ENCODE measurements at places on chromosomes 5 and 9. TPM values are rescaled to one million over a fixed set of nuclear protein-coding genes. Genes with fewer than 3 reads are reported as not detected.

The FBXO10 gene
- total RNA-seq = 5.5 TPM

The NME5 gene
- 0.50 TPM for total RNA-seq

The PCDHGB7 gene
- 1.6 TPM for total RNA-seq

The SLC4A9 gene
- total RNA-seq = not detected

The FBXW5 gene
- total RNA-seq = 64.0 TPM

The NMUR2 gene
- total RNA-seq = not detected

The DMRT3 gene
- not detected for total RNA-seq

The GNA14 gene
- 1.1 TPM for total RNA-seq

DNA sequence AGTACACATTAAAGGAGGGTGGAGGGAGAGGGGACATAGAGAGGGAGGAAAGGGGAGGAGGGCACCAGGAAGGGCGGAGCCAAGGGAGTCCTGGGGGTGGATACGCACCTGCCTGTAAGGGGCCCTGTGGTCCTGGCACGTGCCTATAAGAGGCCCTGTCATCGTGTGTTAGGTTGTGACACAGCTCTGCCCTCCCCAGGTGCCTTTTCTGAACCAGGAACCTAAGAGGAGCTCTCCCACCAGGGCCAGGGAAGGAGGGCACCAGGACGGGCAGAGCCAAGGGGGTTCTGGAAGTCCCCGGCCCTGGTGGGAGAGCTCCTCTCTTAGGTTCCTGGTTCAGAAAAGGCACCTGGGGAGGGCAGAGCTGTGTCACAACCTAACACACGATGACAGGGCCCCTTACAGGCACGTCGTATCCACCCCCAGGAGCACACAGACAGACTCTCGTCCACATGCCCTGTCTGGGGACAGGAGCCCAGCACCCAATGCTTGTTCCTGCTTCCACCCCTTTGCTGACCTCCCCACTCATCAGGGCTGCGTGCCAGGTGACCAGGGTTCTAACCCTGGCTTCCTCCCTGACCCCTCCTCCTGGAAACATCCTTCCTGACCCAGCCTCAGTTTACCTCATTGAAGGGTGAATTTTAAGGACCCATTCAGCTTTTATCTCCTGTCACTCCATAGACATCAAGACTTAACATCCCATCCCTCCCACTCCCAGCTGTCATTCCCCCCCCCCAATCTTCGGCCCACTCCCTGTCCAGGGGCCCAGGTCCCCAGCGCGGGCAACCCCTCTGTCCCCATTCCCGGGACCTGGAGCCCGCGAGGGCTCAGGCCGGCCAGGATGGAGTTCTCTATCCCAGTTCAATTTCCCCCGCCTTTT is 12.9 kb upstream of the OLFM1 start:
- H3K4me3 ChIP-seq = no peak overlapping the region
- no peak for DNase-seq
- peaks cover 3% of the 10 kb centered on the region for H3K27me3 ChIP-seq
- no peaks in the 10 kb centered on the region for H3K36me3 ChIP-seq
- H3K27ac ChIP-seq = no peak overlapping the region

GRCh38 chr9:126836216-126836615 is 24.2 kb upstream of the ZBTB34 start:
- peaks cover 3% of the 10 kb centered on the region for H3K4me1 ChIP-seq
- no peak overlapping the region for H3K4me3 ChIP-seq
- peaks cover 12% of the 10 kb centered on the region for H3K36me3 ChIP-seq
- H3K27me3 ChIP-seq = no peaks in the 10 kb centered on the region

DNA sequence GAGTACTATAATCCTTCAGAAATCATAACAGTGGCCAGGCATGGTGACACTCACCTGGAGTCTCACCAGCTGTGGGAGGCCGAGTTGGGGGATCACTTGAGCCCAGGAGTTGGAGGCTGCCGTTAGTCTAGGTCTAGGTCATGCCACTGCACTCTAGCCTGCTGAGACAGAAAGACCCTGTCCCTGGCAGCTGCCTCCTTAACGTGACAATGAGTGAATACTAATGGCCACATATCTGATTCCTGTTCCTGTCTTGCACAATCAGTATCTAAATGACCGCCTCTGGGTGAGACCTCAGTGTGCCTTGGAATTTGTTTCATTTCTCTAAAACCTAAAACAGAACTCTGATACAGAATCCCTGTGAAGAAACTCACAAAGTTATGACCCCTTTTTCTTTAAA is 131.0 kb upstream of the DAB2 start:
- no peaks in the 10 kb centered on the region for H3K4me1 ChIP-seq
- no peak overlapping the region for H3K27ac ChIP-seq
- H3K27me3 ChIP-seq = no peaks in the 10 kb centered on the region
- no peak overlapping the region for H3K4me3 ChIP-seq

DNA sequence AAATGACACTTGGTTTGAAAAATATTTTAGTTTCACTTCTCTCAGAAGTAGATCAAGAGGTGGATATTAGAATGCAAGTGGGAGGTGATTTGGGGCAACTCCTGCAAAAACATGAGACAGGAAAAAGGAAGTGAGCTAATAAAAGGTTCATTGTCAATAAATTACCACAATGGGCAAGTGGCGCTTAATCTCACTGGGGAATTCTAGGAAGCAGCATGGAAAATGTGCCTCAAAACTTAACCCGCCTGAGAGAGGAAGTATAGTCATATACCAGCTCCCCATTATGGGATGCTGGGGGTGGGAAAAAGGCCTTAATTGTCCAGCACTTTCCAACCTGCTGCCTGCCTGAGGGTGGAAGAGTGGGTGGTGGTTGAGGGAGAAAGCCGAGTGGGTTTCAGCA is 204.1 kb downstream of the ELAVL2 start:
- H3K36me3 ChIP-seq = no peaks in the 10 kb centered on the region
- no peaks in the 10 kb centered on the region for H3K27me3 ChIP-seq
- no peak overlapping the region for H3K4me3 ChIP-seq
- no peaks in the 10 kb centered on the region for H3K4me1 ChIP-seq
- H3K27ac ChIP-seq = no peak overlapping the region

DNA sequence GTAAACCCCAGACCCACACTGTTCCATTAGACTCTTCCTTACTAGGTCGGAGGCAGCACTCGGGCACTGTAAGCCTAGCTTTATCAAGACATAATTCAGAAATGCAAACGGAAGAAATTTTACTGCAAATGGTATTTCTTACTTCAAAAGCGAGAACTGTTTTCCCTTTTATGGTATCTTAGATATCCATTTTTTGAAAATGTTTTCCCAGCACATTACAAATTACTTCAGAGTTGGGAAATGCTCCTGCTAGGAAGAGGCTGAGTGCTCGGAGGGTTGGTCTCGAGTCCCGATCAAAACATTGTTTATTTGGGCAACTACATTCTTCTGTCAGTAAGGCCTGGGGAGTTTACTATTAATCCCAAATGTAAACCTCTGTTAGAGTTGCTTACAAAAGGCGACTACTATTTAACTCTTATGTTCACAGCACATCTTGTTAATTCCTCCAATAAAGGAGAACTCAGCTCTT is 332.9 kb downstream of the CWC27 start:
- no peak for DNase-seq
- no peaks in the 10 kb centered on the region for H3K36me3 ChIP-seq
- H3K4me3 ChIP-seq = no peak overlapping the region
- H3K4me1 ChIP-seq = no peaks in the 10 kb centered on the region
- H3K27ac ChIP-seq = no peak overlapping the region

GRCh38 chr9:89659891-89660685 is 55.3 kb downstream of the GADD45G start:
- H3K4me1 ChIP-seq = peaks cover 34% of the 10 kb centered on the region
- no peak overlapping the region for H3K27ac ChIP-seq
- no peak overlapping the region for H3K4me3 ChIP-seq
- H3K36me3 ChIP-seq = no peaks in the 10 kb centered on the region
- H3K27me3 ChIP-seq = no peaks in the 10 kb centered on the region

DNA sequence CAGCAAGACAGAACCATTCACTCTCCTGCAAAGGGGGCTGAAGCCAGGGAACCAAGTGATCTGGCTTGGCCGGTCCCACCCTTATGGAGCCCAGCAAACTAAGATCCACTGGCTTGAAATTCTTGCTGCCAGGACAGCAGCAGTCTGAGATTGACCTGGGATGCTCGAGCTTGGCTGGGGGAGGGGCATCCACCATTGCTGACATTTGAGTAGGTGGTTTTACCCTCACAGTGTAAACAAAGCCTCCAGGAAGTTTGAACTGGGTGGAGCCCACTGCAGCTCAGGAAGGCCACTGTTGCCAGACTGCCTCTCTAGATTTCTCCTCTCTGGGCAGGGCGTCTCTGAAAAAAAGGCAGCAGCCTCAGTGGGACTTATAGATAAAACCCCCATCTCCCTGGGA is 60.5 kb downstream of the TNFSF8 start:
- no peak for DNase-seq
- no peaks in the 10 kb centered on the region for H3K27me3 ChIP-seq
- H3K36me3 ChIP-seq = no peaks in the 10 kb centered on the region
- H3K27ac ChIP-seq = no peak overlapping the region

DNA sequence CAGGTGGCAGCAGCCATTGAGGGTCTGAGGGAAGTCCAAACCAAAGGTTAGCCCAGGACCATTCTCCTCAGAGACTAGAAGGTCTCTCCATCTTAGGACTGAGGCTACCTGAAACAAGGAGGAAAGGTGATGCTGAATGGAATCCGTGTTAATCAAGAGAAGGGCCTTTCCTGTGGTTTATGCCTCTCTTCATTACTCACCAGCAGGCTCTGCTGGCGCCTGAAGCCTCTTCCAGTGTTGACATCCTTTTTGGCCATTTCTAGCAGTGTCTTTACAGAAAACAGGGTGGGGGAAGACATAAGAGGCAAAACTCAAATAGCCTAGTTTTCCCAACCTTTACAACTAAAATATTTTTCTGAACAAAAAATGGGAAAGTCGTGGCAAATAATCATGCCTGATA is 98.0 kb downstream of the ENC1 start:
- no peak for DNase-seq
- H3K27me3 ChIP-seq = no peaks in the 10 kb centered on the region
- no peaks in the 10 kb centered on the region for H3K36me3 ChIP-seq
- no peak overlapping the region for H3K4me3 ChIP-seq

DNA sequence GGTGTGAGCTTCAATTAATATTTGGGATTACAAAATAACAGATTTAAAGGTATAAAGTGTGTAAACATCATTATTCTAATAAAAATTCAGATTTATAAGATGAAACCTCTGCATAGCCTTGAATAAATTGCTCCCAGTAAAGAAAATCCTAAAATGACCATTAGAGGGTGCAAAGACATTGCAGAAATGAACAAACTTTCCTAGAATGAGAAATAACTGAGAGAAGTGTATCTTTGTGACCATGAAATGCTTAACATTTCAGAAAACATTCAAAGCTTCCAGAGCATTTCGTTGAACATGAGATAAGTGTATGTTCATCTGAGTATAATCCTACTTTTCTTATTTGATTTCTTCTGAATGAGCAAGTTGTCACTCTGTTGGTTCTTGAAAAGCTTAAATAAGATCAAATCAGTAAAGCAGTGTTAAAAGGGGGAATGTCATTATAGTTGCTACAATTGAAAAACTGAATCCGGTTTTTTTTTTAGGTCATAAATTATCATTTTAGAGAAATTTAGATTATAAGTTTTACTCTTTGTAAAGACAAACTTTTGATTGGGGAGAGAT is 24.7 kb upstream of the NUDT12 start:
- H3K27me3 ChIP-seq = no peaks in the 10 kb centered on the region
- no peak overlapping the region for H3K4me3 ChIP-seq
- H3K36me3 ChIP-seq = no peaks in the 10 kb centered on the region
- H3K4me1 ChIP-seq = no peaks in the 10 kb centered on the region

- H3K27me3 ChIP-seq = no peaks in the 10 kb centered on the region
- H3K4me3 ChIP-seq = no peak overlapping the region
- H3K36me3 ChIP-seq = peaks cover 68% of the 10 kb centered on the region
- H3K4me1 ChIP-seq = peaks cover 11% of the 10 kb centered on the region
- DNase-seq = no peak
- no peak overlapping the region for H3K27ac ChIP-seq
Observed at GRCh38 chr9:136421791-136422190, 11.3 kb downstream of the PMPCA start.

GRCh38 chr5:76332102-76332501 is 71.0 kb upstream of the IQGAP2 start:
- DNase-seq = no peak
- no peak overlapping the region for H3K4me3 ChIP-seq
- no peaks in the 10 kb centered on the region for H3K4me1 ChIP-seq

DNA sequence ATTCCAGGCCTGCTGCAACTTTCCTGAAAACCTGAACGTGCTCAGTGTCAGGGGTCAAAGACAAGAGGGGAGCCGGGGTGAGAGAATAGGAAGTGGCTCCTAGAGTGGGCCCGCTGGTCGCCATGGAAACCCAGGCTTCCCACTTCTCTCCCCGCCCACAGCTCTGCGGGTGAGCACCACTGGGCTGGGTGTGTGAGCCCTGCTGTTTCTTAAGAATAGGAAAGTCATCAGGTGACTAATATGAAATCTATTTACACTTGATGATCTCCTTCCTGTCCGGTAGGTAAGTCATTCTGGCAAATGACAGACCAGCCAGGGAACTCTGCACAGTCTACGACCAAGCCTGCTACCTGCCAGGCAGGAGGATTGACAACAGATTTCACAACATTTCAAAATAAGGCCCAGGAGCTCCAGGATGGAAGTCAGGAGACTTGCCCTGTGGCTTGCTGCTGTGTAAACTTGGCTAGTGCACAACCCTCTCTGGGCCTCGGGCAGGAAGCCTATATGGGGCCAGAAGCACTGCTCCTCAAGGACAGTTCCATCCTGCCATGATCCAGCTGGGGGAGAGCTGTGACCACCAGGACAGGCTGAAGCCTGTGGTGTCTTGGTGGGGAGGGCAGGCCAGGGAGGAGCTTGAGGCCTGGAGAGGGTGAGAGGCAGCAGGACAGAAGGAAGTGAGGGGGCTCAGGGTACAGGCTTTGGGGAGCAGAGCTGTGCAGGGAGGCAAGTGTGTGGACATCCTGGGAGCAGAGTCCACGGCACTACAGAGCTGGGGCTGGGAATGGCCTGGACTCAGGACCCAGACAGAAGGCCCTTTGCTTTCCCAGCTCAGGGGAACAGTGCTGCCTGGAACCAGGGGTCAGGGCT is 60.6 kb downstream of the SHB start:
- H3K36me3 ChIP-seq = peaks cover 2% of the 10 kb centered on the region
- peak overlapping the region; percentile 75 for H3K27ac ChIP-seq

- H3K27ac ChIP-seq = no peak overlapping the region
- H3K4me3 ChIP-seq = no peak overlapping the region
- peaks cover 4% of the 10 kb centered on the region for H3K27me3 ChIP-seq
- H3K4me1 ChIP-seq = no peaks in the 10 kb centered on the region
- H3K36me3 ChIP-seq = no peaks in the 10 kb centered on the region
Observed at GRCh38 chr9:68927165-68927564, 86.7 kb downstream of the PRKACG start.

GRCh38 chr5:153749960-153750359 is 259.5 kb downstream of the GRIA1 start:
- H3K27ac ChIP-seq = no peak overlapping the region
- DNase-seq = no peak
- H3K4me1 ChIP-seq = no peaks in the 10 kb centered on the region
- no peaks in the 10 kb centered on the region for H3K36me3 ChIP-seq
- H3K27me3 ChIP-seq = no peaks in the 10 kb centered on the region
- H3K4me3 ChIP-seq = no peak overlapping the region

GRCh38 chr5:177446200-177447065 is at the start of gene PRR7:
Gene PRR7, plus strand, starts transcription at chr5:177446814. Its CDS starts 8,254 bp downstream, at chr5:177455068.
- no peak for DNase-seq
- H3K27ac ChIP-seq = no peak within 1 kb of the TSS
- H3K36me3 ChIP-seq = no peaks in the 10 kb centered on the region
- peaks cover 12% of the 10 kb centered on the region for H3K4me1 ChIP-seq
- H3K27me3 ChIP-seq = no peaks in the 10 kb centered on the region

GRCh38 chr9:138020120-138020794 is 142.7 kb downstream of the CACNA1B start:
- no peak overlapping the region for H3K4me3 ChIP-seq
- H3K27me3 ChIP-seq = no peaks in the 10 kb centered on the region
- DNase-seq = no peak
- H3K27ac ChIP-seq = no peak overlapping the region
- no peaks in the 10 kb centered on the region for H3K36me3 ChIP-seq
